ENCODE measurements at places on chromosomes 12 and 14. TPM values are rescaled to one million over a fixed set of nuclear protein-coding genes. Genes with fewer than 3 reads are reported as not detected.

- DNase-seq, result no peak
These were observed 19.8 kb downstream of the GALNT6 start for GRCh38 chr12:51371295-51371953.

GRCh38 chr12:93167841-93168492, 209.8 kb upstream of the NUDT4 start:
- DNase-seq, result peak; percentile 54

GRCh38 chr12:31896514-31897039, 62.6 kb upstream of the RESF1 start:
- DNase-seq, result peak; percentile 63

DNA sequence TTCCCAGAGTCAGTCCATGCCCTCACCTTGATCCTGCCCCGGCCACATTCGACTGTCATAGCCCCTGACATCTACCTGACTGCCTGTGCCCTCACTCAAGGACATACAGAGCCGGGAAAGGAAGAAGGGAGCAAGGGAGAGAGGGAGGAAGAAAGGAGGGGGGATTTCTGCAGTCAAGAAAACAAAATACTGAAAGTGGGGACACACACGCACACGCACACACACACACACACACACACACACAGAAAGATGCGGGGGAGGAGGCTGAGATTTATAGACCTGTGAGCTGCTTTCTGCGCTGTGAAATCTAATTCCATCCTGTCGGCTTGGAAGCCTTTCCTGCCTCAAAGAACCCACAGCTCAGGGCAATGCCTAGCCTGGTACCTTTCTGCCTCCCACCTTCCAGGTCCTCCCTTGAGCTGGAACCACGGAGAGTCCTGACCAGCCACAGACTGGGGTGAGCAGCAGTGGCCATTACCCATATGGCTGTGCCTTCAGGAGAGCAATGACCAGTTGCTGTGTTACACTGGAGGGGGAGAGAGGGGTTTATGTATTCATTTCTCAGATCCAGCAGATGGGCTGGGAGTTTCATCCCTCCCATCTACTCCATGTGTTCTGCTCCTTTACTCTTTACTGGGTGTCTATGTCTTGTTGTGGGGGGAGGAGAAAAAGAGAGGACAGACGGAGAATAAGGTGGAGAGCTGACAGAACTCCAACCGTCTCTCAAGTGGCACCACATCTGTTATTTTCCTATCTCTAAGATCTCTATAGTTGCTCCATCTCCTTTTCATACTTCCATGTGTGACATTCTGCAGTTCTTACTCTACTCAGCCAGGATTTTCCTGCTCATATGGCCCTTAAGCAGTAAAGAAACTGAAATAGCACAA, 12.9 kb downstream of the C14orf93 start:
- DNase-seq, result no peak

DNA sequence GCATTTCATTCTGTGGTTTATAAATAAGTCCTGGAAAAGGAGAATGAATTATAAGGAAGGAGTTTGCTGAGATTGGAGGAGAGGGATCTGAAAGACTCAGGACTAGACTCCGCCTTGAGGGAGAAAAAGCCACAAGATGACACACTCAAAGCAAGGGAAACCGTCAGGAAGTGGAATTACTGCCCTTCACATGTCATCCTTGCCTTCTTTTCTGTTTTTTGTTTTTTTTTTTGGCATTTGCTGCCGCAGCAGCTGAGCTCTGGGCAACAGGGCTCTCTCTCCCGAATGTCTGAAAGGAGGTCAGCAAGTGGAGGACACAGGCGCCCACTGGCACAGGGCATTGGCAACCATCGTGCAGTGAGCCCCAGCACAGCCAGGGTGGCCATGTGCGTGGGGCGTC, 344.9 kb downstream of the DPF3 start:
- DNase-seq, result no peak

The CLEC1B gene
- not detected for total RNA-seq

DNA sequence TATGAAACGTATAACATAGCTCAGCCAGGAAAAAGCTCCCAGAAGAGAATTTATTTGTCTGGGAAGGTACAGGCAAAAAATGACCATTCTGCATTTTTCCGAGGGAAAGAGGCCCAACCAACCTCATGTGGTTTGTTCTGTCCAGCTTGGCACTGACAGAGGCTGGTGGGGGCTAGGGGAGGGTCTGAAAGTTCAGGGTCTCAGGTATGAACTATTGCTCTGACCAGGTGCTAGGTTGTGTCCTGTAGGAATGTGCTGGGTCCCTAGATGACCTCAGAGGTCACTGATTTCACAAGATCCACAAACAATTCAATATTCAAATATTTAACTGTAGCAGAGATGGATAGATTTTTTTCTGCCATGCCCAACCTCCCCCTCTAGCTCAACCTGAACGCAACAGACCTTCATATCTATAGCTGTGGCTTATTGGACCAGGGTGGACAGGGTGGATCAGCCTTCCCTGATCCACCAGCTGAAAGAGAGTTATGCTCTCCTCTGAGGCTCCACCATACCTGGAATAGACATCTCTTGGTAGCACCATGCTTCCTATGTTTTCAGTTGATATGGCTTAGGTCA, 32.9 kb upstream of the IFT81 start:
- DNase-seq, result no peak

DNA sequence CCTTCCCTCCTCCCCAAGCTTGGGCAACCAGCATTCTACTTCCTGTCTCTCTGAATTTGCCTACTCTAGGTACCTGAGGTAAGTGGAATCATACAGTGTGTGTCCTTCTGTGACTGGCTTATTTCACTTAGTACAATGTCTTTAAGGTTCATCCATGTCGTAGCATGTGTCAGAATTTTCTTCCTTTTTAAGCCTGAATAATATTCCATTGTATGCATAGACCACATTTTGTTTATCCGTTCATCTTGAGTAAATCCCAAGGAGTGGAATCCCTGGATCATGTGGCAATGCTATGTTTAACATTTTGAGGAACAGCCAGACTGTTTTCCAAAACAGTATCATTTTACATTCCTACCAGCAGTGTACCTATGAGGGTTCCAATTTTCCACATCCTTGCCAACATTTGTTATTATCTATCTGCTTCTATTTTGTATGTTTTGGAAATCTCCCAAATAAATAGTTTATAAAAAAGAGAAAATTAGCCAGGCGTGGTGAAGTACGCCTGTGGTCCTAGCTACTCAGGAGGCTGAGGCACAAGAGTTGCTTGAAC, 12.4 kb downstream of the HSP90AA1 start:
- DNase-seq, result no peak

DNA sequence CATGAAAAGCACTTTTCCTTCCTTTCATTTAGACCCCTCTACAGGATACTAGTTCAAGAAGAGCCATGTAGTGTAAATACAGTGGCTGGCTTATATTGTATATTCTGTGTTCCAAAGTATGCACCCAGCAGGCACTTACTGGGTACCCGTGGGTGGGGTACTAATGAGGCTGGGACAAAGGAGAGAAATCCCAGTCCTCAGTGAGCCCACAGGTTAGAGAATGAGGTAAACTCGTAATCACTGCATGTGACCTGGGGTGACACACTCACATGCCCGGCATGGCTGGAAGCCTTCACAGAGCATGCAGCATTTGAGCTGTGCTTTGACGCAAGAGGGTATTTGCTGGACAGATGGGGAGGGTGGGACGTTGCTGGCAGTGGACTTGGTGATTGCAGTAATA, 17.1 kb downstream of the SLC24A4 start:
- DNase-seq, result no peak
